ENCODE measurements at places on chromosomes 11 and 22. TPM values are rescaled to one million over a fixed set of nuclear protein-coding genes. Genes with fewer than 3 reads are reported as not detected.

Gene ROM1
- 4.6 TPM for total RNA-seq

Gene TMEM191B
- 3.4 TPM for total RNA-seq

- DNase-seq = no peak
- H3K36me3 ChIP-seq = no peaks in the 10 kb centered on the region
- H3K27me3 ChIP-seq = peaks cover 3% of the 10 kb centered on the region
- no peaks in the 10 kb centered on the region for H3K4me1 ChIP-seq
- no peak overlapping the region for H3K4me3 ChIP-seq
These were observed 4.8 kb upstream of the TH start for GRCh38 chr11:2176389-2176900.

DNA sequence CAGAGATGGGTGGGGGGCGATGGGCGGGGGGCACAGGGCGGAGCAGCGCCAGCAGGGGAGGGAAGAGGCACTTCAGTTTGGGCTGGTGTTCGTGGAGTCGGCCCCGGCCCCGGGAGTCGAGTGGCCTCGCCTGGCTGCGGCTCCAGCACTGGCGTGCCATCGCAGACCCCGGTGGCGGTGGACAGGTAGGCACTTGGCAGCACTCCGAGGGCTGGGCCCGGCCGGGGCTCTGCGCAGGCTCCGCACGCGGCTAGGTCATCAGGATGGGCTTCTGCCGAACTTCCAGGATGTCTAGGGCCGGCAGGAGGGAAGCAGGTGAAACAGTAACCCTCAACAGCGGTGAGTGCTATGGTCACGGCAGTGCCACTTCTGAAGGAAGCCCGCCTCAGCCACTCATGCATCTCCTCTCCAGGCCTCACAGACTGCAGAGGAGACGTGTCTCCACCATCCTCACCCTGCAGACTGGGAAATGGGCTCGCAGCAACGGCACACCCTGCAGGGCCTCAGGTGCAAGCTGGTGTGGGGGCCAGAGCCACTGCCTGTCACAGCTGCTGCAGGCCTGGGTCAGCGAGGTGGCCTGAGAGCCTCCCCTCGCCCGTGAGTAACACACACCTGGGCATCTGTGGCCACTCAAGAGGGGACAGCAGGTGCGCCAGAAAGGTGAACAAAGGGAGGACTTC lies 33.3 kb downstream of the NUP50 start:
- H3K36me3 ChIP-seq = no peaks in the 10 kb centered on the region
- H3K4me3 ChIP-seq = no peak overlapping the region
- DNase-seq = no peak

DNA sequence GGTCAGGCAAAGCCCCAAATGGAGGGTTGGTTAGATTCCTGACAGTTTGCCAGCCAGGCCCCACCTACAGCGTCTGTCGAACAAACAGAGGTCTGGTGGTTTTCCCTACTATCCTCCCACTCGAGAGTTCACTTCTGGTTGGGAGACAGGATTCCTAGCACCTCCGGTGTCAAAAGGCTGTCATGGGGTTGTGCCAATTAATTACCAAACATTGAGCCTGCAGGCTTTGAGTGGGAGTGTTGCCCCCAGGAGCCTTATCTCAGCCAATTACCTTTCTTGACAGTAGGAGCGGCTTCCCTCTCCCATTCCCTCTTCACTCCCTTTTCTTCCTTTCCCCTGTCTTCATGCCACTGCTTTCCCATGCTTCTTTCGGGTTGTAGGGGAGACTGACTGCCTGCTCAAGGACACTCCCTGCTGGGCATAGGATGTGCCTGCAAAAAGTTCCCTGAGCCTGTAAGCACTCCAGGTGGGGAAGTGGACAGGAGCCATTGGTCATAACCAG lies 4.7 kb upstream of the TTC36 start:
- H3K4me3 ChIP-seq = no peak overlapping the region
- no peak overlapping the region for H3K27ac ChIP-seq
- no peaks in the 10 kb centered on the region for H3K4me1 ChIP-seq
- DNase-seq = no peak
- H3K27me3 ChIP-seq = no peaks in the 10 kb centered on the region

- peaks cover 9% of the 10 kb centered on the region for H3K27me3 ChIP-seq
- H3K4me3 ChIP-seq = no peak overlapping the region
- no peak for DNase-seq
- H3K4me1 ChIP-seq = no peaks in the 10 kb centered on the region
- no peak overlapping the region for H3K27ac ChIP-seq
These were observed 120.8 kb downstream of the CADM1 start for GRCh38 chr11:115383431-115383830.
